ENCODE measurements at places on chromosomes 16 and 17.
A peak's percentile ranks its signal among the peaks of the same experiment; 100 is the strongest.

GRCh38 chr17:80832888-80833583 is 158.6 kb upstream of the CHMP6 start:
- DNase-seq, result peak; percentile 95

- no peak for DNase-seq
These were observed 1.2 kb downstream of the HAS3 start for GRCh38 chr16:69106491-69107315.

- DNase-seq, result peak; percentile 73
These were observed 53.0 kb downstream of the VAC14 start for GRCh38 chr16:70747703-70748631.

- no peak for DNase-seq
These were observed 612 bp downstream of the CISD3 start for GRCh38 chr17:38730526-38731379.

DNA sequence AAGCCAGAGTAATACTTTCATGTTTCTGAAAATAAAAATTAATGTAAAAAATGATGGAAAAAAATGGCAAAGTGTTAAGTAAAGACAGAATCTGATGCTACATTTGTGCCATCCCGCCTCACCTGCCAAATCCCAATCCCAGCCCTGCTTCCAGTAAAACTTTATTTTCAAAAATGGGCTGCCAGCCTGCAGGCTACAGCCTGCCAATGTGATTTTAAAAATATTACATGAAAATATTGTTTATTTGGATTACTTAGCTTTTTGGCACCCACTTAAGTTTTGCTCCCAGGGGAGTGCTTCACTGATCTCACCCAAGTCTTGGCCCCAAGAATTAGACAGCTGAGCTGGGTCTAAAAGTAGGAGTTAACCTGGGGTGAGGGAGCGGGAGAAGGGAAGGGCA is 112.8 kb downstream of the C16orf78 start:
- no peak for DNase-seq

GRCh38 chr17:77423589-77424451 is 283.1 kb downstream of the SEC14L1 start:
- peak; percentile 78 for DNase-seq

Data from retinal pigment epithelial cell (primary cell).